ENCODE measurements at places on chromosomes 3 and 15.

- no peak for DNase-seq
These were observed 460.0 kb downstream of the PDCD6IP start for GRCh38 chr3:34258271-34258998.

GRCh38 chr15:40313531-40314398, 6.0 kb upstream of the PLCB2 start:
- no peak for DNase-seq

DNA sequence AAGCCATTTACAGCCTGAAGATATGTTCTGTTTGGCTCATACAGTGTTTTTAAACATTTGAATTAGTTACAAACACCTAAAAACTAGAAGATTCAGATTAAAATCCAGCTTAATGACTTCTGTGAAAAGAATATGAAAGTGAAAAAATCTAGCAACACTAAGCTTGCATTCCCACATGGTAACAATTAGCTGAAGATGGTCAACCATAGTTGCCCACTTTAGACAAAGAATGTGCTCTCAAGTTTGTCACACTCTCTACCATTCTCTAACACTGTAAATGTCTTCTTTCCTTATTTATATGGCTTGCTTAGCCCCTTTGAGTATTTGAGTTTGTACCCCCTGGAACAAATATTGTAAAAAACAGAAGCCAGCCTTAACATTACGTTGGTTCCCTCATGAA, 32.7 kb downstream of the HDGFL3 start:
- no peak for DNase-seq

DNA sequence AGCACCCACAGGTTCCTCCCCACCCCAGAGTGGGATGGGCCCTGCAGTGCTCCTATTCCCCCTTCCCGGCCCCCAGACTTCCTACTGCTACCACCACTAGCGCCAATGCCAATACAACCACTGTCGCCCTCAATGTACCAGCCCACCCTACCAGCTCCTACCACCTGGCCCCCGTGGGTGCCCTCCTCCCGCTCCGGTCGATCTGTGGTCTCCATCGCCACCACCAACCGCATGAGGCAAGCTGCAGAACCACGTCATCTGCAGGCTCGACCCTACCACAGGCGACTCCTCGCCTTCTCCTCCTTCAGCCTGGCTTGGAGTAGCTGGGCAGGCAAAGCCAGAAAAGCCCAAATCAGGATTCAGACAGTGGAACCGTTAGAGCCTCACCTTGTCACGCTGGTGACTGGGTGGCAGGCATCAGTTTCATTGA, 179.3 kb downstream of the POTEB3 start:
- no peak for DNase-seq

DNA sequence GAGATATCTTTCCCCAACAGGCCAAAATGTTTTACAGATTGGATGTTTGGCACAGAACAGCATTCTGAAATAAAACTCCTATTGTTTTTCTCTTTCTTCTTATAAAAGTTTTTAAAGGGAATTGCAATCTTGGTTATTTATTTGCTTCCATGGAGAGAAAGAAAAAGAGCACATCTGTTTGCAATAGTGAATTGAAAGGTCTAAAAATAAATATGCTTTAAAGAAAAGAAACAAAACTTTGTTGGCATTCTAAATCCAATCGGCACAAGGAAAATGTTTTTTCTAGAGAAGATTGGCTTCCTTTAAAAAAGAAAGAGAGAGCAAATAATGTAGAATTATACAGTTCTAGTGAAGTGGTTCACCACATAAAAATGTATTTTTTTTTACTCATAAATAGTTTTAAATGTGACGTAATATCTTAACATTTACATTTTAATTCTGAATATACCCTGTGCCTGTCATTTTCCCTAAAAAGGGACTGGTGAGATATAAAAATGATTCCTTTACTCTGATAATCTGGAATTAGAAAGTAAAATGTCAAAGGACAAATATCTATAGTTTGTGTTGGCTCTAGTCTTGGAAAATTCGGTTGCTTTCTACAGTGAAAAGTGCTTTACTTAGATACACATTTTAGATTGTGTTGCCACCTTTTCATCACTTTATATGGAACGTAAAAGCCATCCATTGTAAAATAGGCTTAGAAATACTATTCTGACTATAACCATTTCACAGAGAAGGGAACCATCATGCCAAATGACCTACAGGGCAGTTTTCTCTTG, 257.4 kb upstream of the CBLB start:
- no peak for DNase-seq

GRCh38 chr3:64954995-64955636, 267.3 kb upstream of the ADAMTS9 start:
- no peak for DNase-seq
